Left colon (tissue), 2 donors: ENCODE measurements at places on chromosomes 11 and 22.

- DNase-seq: no peak
These were observed 8.6 kb downstream of the IGHMBP2 start for GRCh38 chr11:68912254-68912653.

DNA sequence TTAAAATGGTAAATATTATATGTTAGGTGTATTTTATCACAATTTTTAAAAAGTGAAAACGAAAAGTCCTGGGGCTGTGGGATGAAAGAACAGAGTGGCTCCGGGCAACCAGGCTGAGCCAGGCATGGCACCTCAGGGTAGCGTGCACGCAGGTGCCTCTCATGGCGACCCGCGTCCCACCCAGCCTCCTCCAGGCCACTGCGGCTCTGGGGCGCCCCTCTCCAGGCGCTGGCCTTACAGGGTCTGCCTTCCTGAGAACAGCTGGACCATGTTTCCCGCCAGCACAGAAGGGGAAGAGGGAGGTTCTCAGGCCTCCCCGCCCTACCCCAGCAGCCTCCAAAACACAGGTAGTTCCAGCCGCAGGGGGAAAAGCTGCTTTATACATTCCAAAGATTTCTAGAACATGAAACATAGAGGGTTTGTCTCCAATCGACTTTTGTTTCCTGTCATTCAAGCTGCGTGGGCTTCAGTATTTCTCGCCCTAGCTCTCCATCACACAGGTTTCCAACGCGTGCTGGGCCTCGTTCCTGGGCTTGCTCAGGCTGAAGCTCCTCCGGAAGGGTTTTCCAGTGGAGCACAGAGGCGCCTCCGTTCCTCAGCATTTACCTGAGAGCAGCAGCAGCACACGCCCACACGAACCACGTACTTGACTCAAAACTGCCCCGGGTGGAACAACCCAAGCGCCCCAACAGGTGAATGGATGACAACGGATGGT lies 10.5 kb downstream of the EHD1 start:
- DNase-seq: no peak

- DNase-seq: no peak
These were observed 15.6 kb upstream of the UCP3 start for GRCh38 chr11:74024261-74025029.

GRCh38 chr11:92738276-92738675 lies 231.2 kb upstream of the MTNR1B start:
- DNase-seq: no peak

GRCh38 chr11:12270215-12270797 lies 107.1 kb upstream of the PARVA start:
- DNase-seq: no peak
